Neuronal stem cell (in vitro differentiated cells): ENCODE measurements at places on chromosomes 1 and 21.
A peak's percentile ranks its signal among the peaks of the same experiment; 100 is the strongest.

GRCh38 chr1:8023287-8023994, 2.7 kb downstream of the ERRFI1 start:
- DNase-seq = no peak

DNA sequence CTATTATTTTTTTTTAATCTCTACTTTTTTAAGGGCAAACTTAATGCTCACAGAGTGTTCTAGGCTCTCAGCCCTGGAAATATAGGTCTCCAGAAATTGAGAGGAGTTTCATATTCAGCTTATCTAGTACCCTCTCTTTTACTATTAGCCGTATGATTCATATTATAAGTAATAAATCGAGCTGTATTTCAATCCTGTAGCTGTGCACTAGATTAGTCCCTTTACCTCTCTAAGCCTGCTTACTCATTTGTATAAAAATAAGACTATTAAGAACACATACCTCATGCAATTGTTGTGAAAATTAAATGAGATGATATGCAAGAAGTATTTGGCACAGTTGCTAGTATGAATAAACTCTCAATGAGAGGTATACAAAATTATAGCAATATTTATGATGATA, 128.2 kb upstream of the HOOK1 start:
- no peak for DNase-seq

- no peak for DNase-seq
Measured at GRCh38 chr1:211037095-211037494, 96.9 kb downstream of the KCNH1 start.

DNA sequence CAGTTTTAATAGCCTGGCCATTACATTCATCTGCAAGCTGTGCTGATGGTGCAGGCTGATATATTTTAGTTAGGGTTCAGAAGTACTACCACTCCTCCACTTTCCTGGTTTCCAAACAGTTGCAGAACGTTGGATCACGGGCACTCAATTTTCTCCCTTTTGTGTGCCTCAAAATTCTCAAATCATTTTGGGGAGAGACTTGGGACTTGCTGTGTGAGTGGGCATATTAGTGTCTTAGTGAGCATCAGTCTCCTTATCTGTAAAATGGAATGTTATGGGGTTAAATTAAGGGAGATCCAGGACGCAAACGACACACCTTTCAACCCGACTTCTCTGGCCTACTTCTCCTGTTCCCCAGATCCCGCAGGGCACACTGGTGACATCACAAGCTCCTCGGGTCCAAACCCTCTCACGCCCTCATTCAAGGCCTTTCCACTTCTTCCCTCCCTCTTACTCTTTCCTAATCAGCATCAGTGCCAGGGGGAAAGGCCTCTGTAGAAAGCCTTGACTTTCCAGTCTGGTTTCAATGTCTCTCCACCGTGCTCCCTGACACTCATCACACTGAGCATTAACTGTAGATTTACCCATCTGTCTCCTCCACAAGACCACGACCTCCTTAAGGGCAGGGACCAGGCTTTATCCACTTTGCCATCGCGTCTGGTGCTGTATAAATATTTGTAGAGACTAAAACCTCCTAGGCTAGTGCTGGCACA, 1.2 kb downstream of the PIGP start:
- no peak for DNase-seq

GRCh38 chr1:234108921-234109320, 204.4 kb downstream of the SLC35F3 start:
- DNase-seq = no peak

GRCh38 chr1:36160949-36161485, 5.1 kb downstream of the MAP7D1 start:
- no peak for DNase-seq

DNA sequence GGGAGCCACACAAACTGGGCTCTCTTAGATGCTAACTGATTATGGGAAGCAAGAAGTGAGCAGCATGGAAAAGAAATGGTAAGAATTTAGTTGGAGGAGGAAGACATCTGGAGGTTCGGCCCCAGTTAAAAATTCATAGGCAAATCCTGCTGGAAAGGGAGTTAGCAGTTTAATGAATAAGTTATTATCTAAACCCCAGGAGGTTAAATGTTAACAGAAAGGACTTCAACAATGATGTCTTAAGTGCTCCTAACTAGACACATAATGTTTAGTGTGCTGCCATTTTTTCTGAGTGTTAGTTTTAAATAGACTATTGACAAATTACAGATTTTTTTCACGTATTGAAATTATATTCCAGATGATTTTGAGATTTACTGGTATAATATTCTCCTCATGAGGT, 1265.3 kb upstream of the ADGRL2 start:
- no peak for DNase-seq

DNA sequence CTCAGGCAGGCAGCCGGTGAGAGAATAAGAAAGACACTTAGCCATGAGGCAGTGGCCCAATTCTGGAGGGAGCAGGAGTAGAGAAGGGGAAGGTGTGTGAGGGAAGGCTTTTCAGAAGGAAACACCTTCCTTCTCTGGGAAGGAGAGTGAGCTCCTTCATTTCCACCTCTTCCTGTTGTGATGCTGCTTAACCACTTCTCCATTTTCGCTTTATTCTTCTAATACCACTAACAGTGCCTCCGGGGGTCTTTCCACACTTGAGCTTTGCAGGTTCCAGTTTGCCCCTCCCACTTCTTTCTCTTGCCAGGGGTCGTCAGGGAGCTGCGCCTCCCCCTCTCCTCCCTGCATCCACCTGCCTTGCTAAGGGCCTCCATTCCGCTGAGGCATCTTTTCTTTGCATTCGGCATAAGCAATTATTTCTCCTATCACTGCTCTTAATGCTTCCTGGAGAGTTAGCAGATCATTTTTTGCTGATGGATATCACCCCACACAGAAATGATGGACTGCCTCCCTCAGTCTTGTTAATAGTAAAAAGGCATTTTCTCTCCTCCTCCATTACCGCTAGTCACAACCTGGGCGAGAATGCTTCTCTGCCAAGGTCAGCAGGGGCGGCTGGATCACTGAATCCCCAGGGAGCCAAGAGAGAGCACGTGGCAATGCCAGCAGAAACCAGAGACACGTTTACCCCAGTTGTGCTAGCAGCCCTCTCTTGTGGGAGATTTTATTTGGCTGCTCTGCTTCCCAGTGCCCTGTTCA, 74.8 kb downstream of the ELAVL4 start:
- no peak for DNase-seq

DNA sequence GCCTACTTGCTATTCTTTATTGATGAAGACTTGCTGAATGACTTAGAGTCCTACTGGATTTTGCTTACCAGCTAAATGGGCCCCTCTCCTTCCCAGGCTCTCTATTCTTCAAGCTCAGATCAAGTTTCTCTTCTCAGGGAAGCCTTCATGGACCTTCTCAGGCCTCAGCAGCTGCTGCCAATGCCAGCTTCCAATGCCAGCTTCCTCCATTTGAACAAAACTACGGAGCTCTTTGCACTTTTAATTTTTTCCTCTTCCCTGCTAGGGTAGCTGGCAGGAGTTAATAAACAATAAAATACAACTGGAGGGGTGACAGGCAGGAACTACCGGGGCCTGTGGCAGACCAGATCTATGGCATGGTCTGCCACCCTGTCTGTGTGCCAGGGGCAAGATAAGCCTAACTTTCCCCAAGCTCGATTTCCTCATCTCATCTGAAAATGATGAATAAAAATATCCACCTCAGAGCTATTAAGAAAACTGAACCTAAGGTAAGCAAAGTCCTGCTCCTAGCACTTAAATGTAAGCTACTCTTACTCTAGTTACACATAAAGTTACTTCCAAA, 995 bp upstream of the IPO13 start:
- DNase-seq = no peak

- peak; percentile 30 for DNase-seq
Measured at GRCh38 chr1:247111700-247112478, 7.7 kb upstream of the ZNF669 start.

GRCh38 chr1:100164216-100164615, 13.8 kb downstream of the LRRC39 start:
- peak; percentile 67 for DNase-seq

GRCh38 chr1:13801232-13801631, 101.2 kb downstream of the PRDM2 start:
- no peak for DNase-seq

GRCh38 chr1:6625584-6626149, 999 bp downstream of the THAP3 start:
- no peak for DNase-seq

GRCh38 chr1:65467536-65467935, 47.1 kb downstream of the LEPR start:
- peak; percentile 53 for DNase-seq

DNA sequence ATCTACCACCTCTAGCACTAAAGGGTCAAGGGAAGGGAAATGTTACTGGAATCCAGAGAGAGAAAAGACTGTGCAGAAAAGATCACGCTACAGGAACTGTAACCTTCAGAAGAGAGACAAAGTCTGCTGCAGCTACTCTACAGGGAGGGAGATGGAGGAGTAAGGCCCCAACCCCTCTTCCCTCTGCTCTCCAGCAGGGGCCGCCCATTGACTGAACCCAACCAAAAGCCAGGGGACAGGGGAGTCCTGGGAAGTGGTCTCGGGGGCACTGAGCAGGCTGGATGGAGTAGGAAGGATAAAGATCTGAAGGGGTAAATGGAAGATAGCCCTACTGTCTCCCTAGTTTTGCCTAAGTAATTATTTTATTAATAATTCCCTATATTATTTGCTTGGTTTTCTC, 72.8 kb upstream of the NR5A2 start:
- no peak for DNase-seq

GRCh38 chr1:59598120-59598440, 216.7 kb upstream of the HOOK1 start:
- no peak for DNase-seq

DNA sequence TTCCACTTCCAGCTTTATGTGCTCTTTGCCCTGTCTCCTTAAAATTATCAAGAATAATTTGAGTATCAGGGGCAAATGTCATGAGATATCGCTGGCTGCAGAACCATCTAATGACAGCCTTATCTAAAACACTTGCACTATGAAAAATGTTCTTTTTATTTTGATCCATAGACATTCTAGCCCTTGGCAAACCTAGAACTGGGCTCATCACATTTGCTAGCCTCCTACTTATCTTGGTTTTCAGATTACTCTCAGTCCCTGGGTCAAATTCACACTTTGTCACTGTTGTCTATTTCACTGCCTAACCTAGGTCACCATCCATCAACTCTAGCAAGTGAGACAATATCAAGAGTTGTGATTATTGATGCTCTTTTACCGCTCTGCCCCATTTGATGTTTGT, 59.9 kb upstream of the IPO9 start:
- DNase-seq = no peak

DNA sequence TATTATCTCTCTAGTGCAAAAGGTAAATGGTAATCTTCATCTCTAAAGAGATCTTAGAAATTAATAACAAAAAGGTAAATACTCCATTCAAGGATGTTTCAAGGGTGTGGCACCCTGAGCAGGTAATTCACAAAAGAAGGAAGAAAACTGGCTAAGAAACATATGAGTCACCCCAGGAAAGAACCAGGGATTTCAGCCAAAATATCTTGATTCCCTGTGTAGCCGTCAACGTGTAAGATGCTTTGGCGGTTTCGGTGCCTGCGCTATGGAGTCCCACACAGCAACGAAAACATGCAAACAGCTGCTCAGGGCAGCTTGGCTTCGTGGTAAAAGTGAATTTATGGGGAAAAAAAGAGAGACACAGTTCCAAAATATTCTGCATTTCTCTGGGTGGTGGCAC, 3.7 kb downstream of the ITGB2 start:
- no peak for DNase-seq

DNA sequence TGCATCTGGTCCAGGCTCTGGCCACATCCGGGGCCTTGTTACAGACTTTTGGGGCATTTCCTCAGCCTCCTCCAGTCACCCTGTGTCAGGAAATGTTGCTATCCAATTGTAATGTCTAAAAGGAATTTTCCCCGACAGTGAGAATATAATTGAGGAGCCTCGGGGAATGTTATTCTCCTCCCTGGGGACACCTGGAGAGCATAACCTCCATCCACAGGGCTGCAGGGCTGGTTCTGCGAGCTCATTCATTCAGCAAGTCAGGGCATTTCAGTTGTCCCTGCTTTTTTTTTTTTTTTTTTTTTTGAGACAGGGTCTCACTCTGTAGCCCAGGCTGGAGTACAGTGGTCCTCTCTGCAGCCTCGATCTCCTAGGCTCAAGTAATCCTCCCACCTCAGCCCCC, 72.6 kb downstream of the MDM4 start:
- no peak for DNase-seq

- no peak for DNase-seq
Measured at GRCh38 chr1:233638513-233638912, 24.6 kb downstream of the KCNK1 start.

DNA sequence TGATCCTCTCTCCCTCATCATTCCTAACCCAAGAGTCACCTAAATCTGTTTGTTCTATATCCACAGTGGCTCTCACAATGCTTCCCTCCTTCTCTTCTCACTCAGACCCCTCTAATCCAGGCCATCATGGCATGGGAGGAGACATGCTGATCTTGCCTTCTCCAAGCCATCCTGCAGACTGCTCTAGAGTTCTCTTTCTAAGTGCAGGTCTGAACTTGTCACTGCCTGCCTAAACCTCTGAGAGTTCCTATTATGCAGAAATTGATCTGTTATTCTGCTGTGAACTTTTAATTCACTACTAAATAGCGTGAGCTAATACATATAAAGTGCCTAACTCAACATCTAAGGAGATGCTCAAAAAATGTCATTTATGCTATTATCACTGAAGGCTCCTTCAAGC, 26.8 kb downstream of the LAMC2 start:
- DNase-seq = no peak

- DNase-seq = peak; percentile 85
Measured at GRCh38 chr1:52726265-52727113, at the start of gene ZYG11B. Gene ZYG11B (plus strand): TSS chr1:52726453. CDS start chr1:52726654, 201 bp downstream.

DNA sequence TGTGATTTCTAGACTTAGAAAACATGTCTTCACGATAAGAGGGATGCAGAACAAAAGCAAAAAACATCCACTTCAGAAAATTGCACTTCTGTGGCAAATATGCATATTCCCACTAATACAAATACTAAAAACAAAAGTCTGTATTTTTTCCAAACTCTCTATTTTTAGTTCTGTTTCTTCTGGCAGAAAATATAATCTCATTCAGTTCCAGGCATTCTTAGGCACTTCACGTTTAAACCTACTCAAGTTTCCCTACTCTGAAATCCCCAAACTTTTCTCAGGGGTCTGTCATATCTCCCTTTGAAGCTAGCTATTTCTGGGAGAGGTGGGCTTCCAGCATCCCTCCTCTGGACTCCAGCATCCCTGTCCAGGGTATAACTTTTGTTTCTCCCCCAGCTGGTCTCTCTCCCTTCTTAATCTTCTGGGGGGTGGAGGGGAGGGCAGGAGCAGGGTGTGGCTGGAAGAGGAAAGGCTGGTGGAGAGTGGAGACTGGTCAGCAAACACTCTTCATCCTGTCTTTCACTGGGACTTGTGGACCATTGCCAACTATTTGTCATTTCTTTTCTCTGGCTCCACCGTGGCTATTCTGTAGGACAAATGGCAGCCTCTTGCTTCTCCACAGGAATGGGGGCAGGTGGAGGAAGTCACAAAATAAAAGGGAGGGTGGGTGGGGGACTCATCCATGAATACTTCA, 19.6 kb upstream of the NCF2 start:
- no peak for DNase-seq

- DNase-seq = no peak
Measured at GRCh38 chr1:59605184-59605583, 209.6 kb upstream of the HOOK1 start.
